RPMI7951 (cell line): ENCODE measurements at places on chromosomes 16 and 17. TPM values are rescaled to one million over a fixed set of nuclear protein-coding genes. Genes with fewer than 3 reads are reported as not detected.

Gene ASGR1
- total RNA-seq, result not detected in 2 replicates

GRCh38 chr17:62892870-62893338 lies 73.1 kb upstream of the TANC2 start:
- peak; percentile 66 for DNase-seq

- peak; percentile 37 for DNase-seq
These were observed at the start of gene DPEP1 for GRCh38 chr16:89613231-89613953. DPEP1 (plus strand) TSS chr16:89613642; CDS start chr16:89630411, 16,769 bp downstream.

DNA sequence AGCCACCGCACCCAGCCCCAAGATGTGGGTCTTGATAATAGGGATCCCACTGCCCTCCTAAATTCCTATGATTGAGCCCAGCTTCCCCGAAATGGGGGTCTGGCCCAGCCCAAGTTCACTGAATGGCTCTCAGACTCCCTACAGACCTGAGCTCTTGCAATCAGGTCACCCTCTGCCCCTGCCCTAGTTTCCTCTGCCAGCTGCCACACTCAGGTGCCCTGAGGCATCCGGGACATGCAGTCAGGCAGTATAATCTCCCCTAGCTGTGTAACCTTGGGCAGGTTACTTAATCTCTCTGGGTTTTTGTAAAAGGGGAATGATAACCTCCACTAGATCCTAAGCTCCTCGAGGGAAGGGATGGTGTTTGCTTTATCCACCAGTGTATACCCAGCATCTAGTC lies 61.1 kb upstream of the TOB1 start:
- DNase-seq, result no peak
